WERI-Rb-1 (cell line): ENCODE measurements at places on chromosomes 7 and 10.

- no peak for DNase-seq
These were observed 97.0 kb downstream of the BICC1 start for GRCh38 chr10:58609532-58610150.

GRCh38 chr10:102431452-102432124 lies 786 bp downstream of the CUEDC2 start:
- DNase-seq: peak; percentile 50

DNA sequence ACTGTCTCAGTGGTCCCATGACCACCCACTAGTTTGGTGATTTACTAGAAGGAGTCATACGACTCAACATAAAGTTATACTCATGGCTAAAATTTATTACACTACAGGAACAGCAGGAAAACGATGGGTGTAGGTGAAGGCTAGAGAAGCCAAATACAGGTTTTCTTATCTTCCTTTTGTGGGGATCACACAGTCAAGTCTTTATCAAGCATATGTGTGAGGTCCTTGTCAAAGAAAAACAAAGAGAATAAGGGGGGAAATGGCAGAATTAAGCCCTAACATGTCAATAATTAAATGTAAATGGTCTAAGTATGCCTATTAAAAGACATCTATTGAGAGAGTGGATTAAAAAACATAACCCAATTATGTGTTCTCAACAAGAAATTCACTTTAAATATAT lies 47.8 kb upstream of the UBN2 start:
- no peak for DNase-seq

GRCh38 chr7:142451296-142451695 lies 193.4 kb upstream of the PRSS58 start:
- DNase-seq: no peak

- DNase-seq: no peak
These were observed 64.0 kb downstream of the PRR15 start for GRCh38 chr7:29627631-29628030.

DNA sequence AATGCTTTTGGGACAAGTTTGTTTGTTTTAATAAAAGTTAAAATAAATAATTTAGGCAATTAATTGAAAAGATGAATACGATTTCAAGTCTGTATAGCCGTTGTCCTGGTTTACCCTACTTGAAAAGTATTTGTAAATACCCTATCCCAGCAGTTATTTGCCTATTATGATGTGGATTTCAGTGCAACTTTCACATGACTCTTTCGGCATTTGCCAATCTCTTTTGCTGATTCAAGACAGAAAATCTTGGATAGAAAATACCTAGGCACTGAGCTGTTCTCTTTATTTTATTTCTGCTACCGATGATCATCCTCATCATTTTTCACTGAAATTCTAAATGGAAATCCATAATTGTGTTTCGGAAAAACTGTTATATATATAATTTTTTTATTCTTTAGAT lies 125.9 kb upstream of the FZD8 start:
- DNase-seq: no peak

DNA sequence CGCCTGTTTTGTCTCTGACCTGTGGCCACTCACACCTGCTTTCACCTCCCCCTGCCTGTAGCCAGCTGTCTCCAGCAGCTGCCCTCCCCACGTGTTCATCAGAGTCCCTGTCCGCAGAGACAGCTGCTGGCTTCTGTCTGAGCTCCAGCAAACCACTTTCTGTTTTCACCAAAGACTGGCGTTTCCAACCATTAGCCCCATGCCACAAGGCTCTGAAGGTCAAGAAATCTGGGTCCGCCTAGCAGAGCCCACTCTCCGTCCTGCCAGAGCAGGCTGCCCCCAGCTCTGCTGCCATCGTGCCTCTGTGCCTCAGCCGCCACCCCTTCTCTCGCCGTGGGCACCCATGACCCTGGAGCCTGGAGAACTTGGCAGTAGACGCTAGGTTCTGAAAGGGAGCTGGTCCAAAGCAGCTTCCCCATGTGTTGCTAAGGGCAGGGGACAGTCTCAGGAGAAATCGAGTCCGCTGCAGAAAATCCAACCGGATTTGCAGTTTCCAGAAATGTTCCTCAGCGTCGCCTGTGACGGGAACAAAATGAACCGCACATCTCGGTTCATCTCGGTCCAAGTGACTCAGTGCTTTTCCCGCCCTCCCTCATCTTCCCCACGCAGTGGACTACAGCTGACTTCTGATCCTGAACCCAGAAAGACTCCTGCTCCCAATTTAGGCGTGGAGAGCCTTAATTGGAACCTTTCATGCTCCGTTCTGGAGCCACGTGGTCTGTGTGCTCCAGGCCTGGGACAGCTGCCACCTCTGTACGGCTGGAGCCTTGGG lies 28.0 kb downstream of the TMEM120A start:
- peak; percentile 43 for DNase-seq

DNA sequence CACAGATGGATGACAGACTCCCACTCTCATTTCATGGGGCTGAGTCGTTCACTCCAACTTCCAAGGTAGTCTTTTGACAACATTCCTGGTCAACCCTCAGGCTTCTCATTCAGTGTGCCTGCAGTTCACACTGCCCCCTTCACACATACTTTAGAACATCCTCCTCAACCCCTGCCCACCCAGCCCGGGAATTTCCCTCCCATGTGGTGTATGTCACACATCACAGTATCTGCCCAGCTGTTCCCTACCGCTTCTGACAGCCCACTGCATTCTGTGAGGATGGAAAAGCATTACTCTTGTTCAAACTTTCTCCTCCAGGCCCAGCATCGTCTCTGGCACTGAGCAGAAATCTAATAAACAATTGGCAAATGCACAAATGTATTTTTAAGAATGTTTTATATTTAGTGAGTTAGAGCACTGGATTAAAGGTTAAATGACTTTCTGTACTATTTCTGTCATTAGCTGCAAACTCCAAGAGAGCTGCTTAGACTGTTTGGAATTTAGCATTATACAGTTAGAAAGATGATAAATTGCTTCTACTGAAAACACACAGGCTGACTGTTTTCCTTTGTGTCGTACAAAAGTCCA lies 110.4 kb downstream of the SFMBT2 start:
- no peak for DNase-seq

DNA sequence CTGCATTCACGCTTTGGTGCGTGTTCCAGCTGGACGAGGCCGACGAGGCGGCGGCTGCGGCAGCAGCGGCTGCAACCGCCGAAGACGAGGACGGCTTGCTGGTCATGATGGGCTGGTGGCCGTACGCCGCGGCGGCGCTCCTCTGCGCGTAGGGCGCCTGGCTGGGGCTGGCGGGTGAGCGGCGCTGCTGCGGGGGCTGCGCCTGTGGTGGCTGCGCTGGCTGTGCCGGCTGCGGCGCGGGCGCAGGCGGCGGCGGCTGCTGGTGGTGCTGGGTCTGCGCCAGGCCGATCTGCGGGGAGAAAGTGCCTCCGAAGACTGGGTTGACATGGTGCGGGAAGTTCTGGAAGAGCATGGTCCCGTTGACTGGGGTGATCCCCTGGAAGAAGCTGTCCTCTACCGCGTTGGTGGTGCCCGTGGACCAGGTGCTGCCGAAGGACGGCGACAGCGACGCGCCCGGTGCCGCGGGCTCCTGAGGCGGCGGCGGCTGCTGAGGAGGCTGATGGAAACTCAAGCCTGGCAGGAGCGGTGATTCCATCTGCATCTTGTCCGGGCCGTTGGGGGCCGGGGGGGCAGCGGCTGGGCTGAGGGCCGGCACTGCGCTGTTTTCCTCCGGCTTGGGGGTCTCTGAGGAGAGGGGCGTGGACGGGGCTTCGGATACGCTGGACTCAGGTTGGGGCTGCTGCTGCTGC lies 51.1 kb downstream of the CPEB3 start:
- peak; percentile 26 for DNase-seq

DNA sequence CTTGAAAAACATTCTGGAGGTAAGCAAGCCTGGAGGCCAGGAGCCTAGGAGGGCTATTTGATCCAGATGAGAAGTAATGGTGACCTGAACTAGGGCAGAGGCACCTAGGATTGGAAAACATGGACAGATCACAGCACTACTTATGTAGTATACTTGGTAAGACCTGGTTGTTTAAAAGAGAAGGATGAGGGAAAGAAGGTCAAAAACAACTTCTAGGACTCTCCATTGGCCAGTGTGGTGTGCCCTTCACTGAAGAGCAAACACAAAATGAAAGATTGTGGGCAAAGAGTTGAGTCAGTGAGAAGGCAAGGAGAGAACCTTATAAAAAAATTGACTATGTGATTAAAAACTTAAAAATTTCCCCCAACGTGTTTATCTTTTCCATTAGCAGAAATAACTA lies 14.3 kb downstream of the ANKRD1 start:
- DNase-seq: no peak

- DNase-seq: peak; percentile 38
These were observed 1.4 kb downstream of the FBXW4 start for GRCh38 chr10:101693651-101693977.

DNA sequence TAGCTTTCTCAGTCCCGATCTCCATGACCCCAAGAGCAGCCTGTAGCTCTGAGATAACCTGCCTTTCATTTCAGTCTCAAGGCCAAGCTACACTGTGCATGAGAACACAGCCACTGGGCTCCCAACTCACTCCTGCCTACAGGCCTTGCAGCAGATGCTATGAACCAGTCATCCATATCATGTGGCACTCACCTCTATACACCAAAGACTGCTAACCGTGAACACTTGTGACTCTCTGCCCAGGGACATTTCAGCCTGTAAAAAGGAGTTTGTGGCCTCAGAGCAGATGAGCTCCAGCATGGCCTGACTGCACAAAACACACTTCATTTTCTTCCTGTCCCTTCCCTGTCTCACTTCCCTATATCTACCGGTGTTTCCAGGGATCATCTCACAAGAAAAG lies 56.9 kb upstream of the NPY start:
- DNase-seq: no peak

DNA sequence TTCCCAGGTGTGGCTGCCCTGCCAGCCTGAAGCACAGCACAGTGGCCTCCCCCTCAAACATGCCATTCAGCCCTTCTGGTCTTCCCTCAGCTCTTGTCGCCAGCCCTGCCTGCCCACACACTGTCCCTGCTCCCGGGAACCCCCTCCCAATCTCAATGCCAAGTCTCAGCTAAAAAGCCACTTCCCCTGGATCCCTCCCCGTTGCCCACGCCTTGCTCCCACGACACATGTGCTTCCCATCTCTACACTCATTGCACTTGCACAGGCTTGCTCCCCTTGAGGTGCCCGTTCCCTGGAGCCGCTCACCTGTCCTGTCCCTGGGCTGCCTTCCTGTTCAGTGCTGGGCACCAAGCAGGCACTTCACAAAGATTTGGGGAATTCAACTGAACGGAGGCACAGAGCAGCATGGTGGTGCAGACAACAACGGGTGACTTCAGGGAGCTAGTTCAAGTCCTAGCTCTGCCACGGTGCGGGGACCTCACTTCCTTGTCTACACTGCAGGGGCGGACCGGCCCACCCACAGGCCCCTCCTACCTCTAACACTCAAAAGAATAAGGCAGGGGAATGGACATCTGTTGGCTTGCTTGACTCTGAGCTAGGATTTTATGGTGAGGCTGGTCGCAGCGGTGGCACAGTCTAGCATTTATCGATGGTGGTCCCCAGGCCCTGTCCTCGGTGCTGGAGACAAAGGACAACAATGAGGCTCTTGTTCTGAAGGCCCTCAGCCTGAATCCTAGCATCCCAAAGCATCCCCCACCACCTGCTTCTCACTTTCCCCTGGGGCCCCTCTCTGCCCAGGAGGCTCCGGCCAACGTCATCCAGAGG lies 18.4 kb downstream of the RGS10 start:
- no peak for DNase-seq

- DNase-seq: no peak
These were observed 186.7 kb upstream of the SHH start for GRCh38 chr7:155998766-155999630.

DNA sequence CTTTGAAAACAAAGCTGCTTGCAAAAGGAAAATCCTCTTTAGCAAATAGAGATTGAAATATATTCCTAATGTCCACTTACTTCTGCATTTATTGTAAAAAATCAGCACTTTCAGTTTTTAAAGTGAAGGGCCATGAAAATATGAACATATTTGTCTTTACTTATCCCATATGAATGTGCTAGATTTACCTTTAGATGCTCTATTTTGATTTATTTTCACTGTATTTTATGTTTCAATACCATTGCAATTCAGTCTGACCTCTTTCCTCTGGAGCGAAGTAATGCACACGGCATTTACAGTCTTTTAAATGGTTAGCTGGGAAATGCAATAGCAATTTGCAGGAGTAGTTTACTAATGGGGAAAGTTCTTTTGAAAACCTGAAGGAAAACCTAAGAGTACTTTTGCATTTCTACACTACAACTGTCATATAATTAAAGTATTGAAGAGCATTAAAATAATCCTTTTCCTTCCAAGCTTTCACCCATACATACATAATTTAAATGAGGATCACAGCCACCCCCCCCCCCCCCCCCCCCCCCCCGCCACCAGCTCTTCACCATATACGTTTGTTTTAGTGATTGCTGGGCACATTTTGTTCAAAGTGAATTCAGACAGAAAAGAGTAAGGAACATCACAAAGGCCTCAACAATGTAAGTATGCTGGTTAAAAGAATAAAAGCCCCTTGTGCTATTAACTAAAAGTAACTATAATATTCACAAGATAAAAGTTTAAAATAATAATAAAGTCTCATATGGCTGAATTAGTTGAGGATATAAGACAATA lies 3.5 kb downstream of the SKIDA1 start:
- no peak for DNase-seq

DNA sequence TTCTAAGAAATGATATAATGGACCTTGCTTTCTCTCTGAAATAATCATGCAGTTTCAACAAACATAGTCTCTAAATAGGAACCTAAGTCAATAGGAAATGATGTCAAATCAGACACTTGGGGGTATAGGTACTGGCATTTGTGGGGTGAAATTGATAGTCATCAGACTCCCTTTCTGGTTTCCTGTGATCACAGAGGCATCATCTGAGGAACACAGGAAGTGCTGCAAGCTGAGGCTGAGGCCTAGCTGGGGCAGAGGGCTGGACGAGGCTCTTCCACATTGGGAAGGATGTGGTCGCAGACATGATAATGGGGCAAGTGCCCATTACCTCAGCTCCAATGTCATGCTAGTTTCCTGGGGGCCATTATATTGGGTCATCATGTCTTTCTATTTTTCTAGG lies 33.5 kb upstream of the TARP start:
- no peak for DNase-seq

DNA sequence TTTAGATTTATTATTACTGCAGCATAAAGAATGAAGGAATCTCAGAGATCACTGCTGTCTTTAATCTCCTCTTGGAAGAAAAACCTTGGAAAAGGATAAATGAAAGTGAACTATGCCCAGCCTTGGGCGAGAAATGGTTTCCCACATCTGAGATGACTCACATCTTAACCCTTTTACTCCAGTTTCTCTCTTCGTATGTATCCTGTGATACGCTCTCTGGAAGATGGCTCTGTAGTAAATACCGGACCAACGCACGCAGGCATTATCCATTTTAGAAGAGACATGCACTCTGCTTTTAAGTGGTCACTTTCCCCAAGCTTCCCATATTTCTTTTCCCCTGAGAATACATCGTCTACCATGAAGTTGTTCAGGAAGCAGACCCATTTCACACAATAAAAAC lies 207.3 kb upstream of the BMPER start:
- no peak for DNase-seq
